ENCODE measurements at places on chromosomes 7 and 10.

DNA sequence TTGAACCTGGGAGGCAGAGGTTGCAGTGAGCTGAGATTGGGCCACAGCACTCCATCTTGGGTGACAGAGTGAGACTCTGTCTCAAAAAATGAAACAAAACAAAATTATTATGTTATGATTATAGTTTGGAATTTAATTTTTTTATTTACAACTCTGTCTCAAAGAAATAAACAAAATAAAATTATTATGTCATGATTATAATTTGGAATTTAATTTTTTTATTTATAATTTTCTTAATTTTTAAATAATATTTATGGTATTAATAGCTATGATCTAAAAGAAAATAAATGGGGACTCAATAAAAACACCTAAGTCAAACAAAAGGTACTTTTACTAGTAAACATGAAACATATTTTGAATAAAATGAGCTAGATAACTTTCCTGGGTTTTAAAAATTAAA, 994.8 kb upstream of the GHITM start:
- DNase-seq = no peak

- DNase-seq = no peak
These were observed 253.5 kb downstream of the ABCA13 start for GRCh38 chr7:48424731-48425130.

DNA sequence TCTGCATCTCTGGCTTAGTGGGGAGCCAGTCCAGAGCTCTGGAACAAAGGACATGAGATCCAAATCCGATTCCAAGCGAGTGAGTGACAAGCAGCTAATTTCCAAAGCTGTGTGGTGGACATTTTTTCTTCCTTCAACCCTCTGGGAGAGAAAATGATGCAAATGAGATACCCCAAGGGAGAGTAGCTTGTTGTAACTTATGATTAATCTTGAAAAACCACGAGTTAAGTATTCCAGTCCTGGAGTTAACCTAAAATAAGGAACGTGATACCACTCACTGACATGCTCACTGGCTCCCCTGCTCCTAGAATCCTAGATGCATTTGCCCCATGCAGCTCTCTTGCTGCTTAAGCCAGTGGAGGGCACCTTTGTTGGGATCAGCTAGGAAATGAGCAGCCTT, 116.0 kb upstream of the HABP2 start:
- no peak for DNase-seq

DNA sequence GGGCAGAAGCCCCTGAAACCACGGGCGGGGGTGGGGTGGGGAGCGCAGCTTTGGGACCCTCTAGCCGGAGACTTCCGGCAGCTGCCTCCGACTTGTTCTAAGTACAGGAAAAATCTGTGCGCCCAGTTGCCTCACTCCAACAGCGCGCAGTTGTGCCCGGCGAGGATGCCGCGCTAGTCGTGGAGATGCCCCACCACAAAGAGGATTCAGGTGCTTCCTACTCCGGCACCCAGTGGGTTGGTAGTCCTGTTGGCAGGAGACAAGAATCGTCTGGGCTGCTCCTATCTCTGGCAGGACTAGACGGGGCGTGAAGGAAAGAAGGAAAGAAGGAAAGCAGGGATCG, 465 bp upstream of the NPY start:
- DNase-seq = no peak

GRCh38 chr10:77939561-77940001, 13.0 kb upstream of the DLG5 start:
- no peak for DNase-seq

DNA sequence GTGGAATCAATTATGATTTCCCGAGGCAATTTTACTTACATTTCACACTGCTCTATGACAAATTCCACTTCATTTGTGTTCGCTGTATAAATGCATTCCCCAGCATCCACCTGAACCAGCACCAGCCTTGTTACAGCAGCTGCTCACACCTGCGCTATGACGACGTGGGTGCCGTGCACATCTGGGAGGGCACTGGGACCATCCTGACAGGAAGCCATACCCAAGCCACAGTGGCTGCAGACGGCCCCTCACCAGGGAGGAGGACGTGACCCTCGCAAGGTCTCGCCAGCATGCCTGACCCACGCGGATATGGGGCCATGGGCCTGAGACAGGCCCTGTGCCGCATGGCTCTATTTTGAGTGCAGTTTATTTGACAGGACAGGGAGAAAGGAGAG, 201.3 kb downstream of the MAD1L1 start:
- no peak for DNase-seq

DNA sequence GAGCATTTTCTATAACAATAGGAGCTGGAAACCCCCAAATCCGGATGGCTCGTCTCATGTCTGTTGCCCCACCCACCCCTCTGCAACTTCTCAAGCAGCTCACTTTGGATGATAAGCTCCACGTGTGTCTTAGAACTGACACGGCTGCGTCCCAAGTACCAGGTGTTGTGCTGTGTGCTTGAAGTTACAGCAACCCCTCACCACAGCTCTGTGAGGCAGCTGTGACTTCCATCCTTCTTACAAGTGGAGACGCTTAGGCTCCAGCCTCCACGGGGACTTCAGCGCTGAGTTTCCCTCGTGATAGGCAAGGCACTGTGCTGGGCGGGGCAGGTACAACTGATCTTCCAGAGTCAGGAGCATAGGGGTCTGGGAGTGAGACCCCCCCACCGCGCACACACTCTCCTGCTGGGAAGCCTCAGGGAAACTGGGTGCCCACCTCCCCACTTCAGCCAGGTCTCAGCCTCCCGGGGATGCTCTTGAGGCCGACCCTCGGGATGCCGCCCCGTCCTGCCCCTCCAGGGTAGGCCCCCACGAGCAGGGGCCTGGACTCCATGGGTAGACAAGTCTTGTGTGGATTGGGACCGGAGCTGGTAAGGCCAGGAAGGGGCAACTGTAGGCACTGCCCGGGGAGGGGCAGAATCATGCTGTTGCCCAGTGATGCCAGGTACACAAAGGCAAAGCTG, 31.4 kb downstream of the EN2 start:
- no peak for DNase-seq

DNA sequence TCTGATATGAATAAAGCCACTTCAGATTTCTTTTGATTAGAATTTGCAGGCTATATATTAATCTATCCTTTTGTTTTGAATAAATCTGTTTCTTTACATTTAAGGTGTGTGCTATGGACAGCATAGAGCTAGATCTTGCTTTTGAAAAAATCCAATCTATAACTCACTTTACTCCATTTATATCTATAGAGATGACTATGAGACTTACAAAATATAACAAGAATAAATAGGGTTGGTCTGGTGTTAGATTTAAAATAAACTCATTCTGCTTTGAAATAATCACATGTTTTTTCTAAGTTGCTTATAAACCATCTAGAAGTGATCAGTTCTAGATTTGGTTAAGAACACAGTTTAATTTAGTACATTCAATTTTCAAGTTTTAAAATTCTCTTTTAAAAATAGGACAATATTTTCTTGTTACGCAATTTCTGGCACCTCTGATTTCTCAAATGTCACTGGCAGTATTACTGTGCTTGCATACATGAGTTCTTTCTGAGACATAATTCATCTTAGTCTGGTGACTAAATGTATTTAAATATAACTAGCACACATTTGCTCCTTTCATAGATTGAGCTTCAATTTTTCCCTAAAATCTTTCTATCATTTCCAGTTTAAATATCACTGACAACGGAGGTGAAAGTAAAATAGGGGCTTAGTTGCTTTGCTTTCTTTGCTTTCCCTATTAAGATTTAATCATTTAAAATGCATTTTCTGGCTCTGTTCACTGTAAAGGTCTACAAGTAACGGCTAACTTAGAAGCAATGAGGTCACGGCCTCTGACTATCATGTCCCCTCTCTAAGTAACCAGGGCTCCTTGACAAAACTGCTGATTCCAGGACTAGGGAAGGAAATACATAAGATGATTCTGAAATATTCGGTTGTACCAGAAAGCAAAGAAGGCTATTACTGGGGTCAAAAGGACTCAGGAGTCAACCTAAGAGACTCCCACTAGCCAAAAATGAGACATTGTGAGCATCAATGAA, 89.3 kb downstream of the ICA1 start:
- no peak for DNase-seq

DNA sequence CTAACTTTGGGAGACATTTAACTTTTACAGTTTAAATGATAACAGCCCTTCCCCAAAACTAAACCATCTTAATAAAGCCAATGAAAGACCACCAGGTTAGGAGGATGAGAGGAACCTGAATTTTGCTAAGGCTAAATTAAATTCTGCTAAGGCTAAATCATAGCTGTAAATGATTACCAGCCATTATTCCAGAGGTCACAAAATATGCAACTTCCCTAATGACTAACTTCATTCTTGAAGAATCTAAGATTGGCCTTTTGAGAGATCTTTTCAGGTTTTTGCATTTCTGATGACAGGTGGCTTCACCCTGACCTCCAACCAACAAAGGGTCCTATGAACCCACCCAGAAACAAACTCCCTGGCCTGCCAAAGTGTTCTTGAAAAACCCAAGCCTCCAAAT, 373.3 kb downstream of the IPMK start:
- no peak for DNase-seq

- DNase-seq = no peak
These were observed 8.0 kb downstream of the IKZF1 start for GRCh38 chr7:50312250-50313162.

- no peak for DNase-seq
These were observed 11.1 kb downstream of the RBP4 start for GRCh38 chr10:93589648-93590562.

- DNase-seq = no peak
These were observed 510.0 kb upstream of the PHF14 start for GRCh38 chr7:10463701-10464100.
